ENCODE measurements at places on chromosomes 4 and X. TPM values are rescaled to one million over a fixed set of nuclear protein-coding genes. Genes with fewer than 3 reads are reported as not detected.

- H3K4me3 ChIP-seq, result no peak overlapping the region
- no peak overlapping the region for H3K27ac ChIP-seq
- peaks cover 37% of the 10 kb centered on the region for H3K27me3 ChIP-seq
- DNase-seq, result no peak
- no peaks in the 10 kb centered on the region for H3K36me3 ChIP-seq
Observed at GRCh38 chrX:43964936-43965335, 8.3 kb downstream of the NDP start.

GRCh38 chrX:112967903-112968302, 127.3 kb upstream of the AMOT start:
- no peak overlapping the region for H3K4me3 ChIP-seq
- H3K4me1 ChIP-seq, result no peaks in the 10 kb centered on the region
- no peak overlapping the region for H3K27ac ChIP-seq
- H3K36me3 ChIP-seq, result no peaks in the 10 kb centered on the region
- DNase-seq, result no peak
- H3K27me3 ChIP-seq, result peaks cover 11% of the 10 kb centered on the region

GRCh38 chr4:77734928-77735327, 84.2 kb downstream of the CNOT6L start:
- H3K4me1 ChIP-seq, result no peaks in the 10 kb centered on the region
- no peaks in the 10 kb centered on the region for H3K27me3 ChIP-seq
- peak; percentile 22 for DNase-seq
- H3K4me3 ChIP-seq, result no peak overlapping the region
- peaks cover 4% of the 10 kb centered on the region for H3K36me3 ChIP-seq

DNA sequence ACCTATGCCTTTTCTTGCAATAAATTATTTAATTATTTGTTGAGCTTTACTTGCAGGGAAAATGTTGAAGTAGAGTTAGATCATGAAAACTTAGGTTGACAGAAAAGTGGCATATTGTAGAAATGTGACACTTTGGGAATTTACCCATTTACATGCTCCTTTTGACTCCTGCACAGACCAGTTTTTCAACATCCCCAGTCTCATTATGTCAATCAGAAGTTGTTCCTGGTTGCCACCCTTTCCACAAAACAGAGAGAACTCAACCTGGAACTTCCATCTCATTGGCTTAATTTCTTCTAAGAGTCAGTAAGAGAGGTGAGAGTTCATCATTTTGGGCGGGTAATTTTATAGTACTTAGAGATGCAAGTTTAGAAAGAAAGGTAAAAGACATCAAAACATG, 284.6 kb upstream of the ANKRD50 start:
- no peak overlapping the region for H3K27ac ChIP-seq
- H3K27me3 ChIP-seq, result no peaks in the 10 kb centered on the region
- H3K36me3 ChIP-seq, result no peaks in the 10 kb centered on the region
- DNase-seq, result no peak

DNA sequence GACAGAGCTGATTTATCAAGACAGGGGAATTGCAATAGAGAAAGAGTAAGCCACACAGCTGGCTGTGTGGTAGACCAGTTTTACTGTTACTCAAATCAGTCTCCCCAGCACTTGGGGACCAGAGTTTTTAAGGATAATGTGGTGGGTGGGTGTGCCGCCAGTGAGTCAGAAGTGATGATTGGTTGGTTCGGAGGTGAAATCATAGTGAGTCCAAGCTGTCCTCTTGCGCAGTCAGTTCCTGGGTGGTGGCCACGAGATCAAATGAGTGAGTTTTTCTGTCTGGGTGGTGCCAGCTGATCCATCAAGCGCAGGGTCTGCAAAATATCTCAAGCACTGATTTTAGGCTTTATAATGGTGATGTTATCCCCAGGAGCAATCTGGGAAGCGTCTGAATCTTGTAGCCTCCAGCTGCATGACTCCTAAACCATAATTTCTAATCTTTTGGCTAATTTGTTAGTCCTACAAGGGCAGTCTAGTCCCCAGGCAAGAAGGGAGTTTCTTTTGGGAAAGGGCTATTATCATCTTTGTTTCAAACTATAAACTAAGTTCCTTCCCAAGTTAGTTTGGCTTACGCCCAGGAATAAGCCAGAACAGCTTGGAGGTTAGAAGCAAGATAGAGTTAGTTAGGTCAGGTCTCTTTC, 44.0 kb upstream of the PPP1R2C start:
- H3K4me1 ChIP-seq, result no peaks in the 10 kb centered on the region
- no peaks in the 10 kb centered on the region for H3K27me3 ChIP-seq
- DNase-seq, result peak; percentile 34
- no peak overlapping the region for H3K27ac ChIP-seq

GRCh38 chr4:147362938-147363337, 118.0 kb upstream of the EDNRA start:
- H3K27me3 ChIP-seq, result no peaks in the 10 kb centered on the region
- DNase-seq, result peak; percentile 84
- no peak overlapping the region for H3K4me3 ChIP-seq
- no peaks in the 10 kb centered on the region for H3K4me1 ChIP-seq

DNA sequence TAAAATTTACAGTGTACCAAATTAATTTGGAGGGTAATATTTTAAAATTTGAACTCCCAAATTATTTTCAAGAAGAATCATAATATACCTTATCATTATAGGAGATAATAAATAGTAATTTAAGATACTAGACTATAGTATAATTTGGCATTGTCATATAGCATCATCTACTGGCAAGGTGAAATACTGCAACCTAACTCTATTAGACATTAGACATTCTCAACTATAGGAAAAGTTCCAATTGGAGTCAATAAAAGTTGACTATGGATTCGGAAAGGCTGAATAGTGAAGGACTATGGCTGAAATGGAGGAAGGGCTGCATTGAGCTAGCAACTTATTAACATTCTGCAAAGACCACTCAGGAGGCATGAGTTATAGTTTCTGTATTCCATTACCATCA, 113.0 kb downstream of the PRDM5 start:
- H3K27ac ChIP-seq, result no peak overlapping the region
- no peak overlapping the region for H3K4me3 ChIP-seq
- peaks cover 3% of the 10 kb centered on the region for H3K36me3 ChIP-seq
- H3K4me1 ChIP-seq, result no peaks in the 10 kb centered on the region
- H3K27me3 ChIP-seq, result no peaks in the 10 kb centered on the region

DNA sequence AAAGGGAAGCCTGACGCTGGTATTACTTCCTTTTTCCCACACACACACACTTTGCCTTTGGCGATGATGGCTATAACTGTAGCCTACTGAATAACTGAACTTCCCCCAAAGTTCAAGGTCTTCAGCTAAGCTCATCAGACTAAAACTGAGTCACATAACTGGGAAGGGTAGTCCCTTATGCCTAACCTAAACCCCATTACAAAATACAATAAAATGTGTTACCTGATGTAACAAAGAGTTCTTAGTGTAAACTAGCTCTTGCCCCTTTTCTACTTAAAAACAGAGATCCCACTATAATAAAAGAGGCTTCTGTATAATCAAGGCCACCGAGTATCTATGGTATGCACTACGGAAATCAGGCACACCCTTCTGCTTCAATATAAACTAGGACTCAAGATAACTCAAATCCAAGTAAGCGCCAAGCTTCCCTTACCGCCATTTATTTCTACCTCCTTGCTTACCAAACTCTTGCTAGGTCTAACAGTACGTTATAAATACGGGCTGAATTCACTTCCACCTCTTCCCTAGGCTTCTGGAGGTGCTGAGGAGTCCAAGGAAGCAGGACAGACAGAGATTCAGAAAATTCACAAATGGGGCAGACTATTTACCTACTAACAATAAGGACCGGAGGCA, 2.4 kb downstream of the OTUD4 start:
- H3K36me3 ChIP-seq, result peaks cover 5% of the 10 kb centered on the region
- H3K27ac ChIP-seq, result peak overlapping the region; percentile 97
- no peaks in the 10 kb centered on the region for H3K27me3 ChIP-seq
- H3K4me1 ChIP-seq, result peaks cover 14% of the 10 kb centered on the region
- peak overlapping the region; percentile 87 for H3K4me3 ChIP-seq
- DNase-seq, result peak; percentile 61

GRCh38 chr4:38177035-38177546, 216.9 kb downstream of the PTTG2 start:
- H3K27ac ChIP-seq, result peak overlapping the region; percentile 72
- H3K36me3 ChIP-seq, result no peaks in the 10 kb centered on the region
- DNase-seq, result peak; percentile 76
- H3K27me3 ChIP-seq, result no peaks in the 10 kb centered on the region

- H3K4me1 ChIP-seq, result no peaks in the 10 kb centered on the region
- H3K36me3 ChIP-seq, result no peaks in the 10 kb centered on the region
- H3K4me3 ChIP-seq, result no peak overlapping the region
- H3K27me3 ChIP-seq, result peaks cover 2% of the 10 kb centered on the region
Observed at GRCh38 chrX:149757206-149758067, 16.4 kb upstream of the HSFX1 start.

DNA sequence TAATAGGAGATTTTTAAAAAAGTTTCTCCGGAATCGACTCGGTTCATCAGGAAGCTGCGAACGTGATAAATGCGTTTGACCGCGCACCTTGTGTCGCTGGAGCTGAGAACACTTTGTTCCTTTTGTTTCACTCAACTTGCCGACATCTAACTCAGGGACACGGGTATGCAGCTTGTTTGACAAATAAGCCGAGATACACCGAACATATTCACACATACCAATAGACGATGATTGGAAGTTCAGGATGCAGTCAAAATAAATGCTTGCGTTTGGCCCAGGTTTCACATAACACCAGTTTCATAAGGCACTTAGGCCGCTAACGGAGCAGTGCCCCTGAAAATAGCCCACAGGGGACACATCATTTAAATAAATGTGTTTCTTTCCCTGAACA, 932 bp upstream of the SHISA3 start:
- H3K4me1 ChIP-seq, result peaks cover 32% of the 10 kb centered on the region
- H3K27me3 ChIP-seq, result peaks cover 61% of the 10 kb centered on the region
- DNase-seq, result no peak
- H3K4me3 ChIP-seq, result no peak overlapping the region
- no peaks in the 10 kb centered on the region for H3K36me3 ChIP-seq
- H3K27ac ChIP-seq, result no peak overlapping the region

GRCh38 chr4:80097400-80098177, 24.6 kb upstream of the ANTXR2 start:
- no peaks in the 10 kb centered on the region for H3K36me3 ChIP-seq
- peaks cover 9% of the 10 kb centered on the region for H3K4me1 ChIP-seq
- no peaks in the 10 kb centered on the region for H3K27me3 ChIP-seq
- peak overlapping the region; percentile 67 for H3K27ac ChIP-seq

DNA sequence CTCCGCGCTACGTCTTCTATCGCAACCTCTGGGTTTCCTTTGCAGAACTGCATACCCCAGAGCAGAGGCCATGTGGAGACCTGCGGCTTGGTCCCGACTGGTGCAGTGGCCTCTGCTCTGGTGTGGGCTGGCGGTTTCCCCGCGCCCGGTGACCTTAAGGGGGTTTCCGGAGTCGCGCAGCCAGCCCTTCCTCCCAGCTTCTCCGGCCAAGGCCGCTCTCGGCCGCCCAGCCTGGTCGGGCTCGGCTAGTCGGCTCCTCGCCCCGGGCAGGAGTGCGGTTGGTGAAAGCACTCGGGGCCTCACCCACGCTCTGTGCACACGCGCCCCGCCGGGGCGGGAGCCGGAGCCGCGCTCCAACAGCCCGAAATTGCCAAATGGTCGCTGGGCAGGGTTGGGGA, 84.9 kb downstream of the BCOR start:
- peak overlapping the region; percentile 62 for H3K4me3 ChIP-seq
- peak; percentile 57 for DNase-seq
- H3K27me3 ChIP-seq, result peaks cover 89% of the 10 kb centered on the region
- peaks cover 51% of the 10 kb centered on the region for H3K4me1 ChIP-seq
- peak overlapping the region; percentile 92 for H3K27ac ChIP-seq

- no peak overlapping the region for H3K4me3 ChIP-seq
Observed at GRCh38 chrX:124239324-124239723, 93.1 kb upstream of the TEX13D start.

- no peaks in the 10 kb centered on the region for H3K27me3 ChIP-seq
- H3K4me3 ChIP-seq, result no peak overlapping the region
- no peaks in the 10 kb centered on the region for H3K4me1 ChIP-seq
- peak; percentile 15 for DNase-seq
- H3K36me3 ChIP-seq, result no peaks in the 10 kb centered on the region
Observed at GRCh38 chr4:164501074-164501473, 252.9 kb upstream of the SMIM31 start.

DNA sequence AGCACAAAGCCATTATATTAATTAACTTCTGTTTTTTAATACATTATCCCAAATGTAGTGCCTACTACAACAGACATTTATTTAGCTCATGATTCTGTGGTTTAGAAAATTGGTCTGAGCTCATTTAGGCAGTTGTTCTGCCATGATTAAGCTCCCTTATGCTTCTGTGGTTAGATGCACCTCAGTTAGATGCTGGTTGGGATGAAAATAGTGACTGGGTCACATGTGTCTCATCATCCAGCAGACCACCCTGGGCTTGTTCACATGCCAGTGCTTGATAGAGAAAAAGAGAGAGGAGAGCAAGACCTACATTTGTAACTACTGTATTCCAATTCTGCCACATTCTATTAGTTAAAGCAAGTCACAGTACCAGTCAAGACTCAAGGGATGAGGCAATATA, 376.4 kb upstream of the GNPDA2 start:
- DNase-seq, result no peak
- no peak overlapping the region for H3K27ac ChIP-seq
- H3K36me3 ChIP-seq, result no peaks in the 10 kb centered on the region
- no peak overlapping the region for H3K4me3 ChIP-seq
- peaks cover 3% of the 10 kb centered on the region for H3K4me1 ChIP-seq

DNA sequence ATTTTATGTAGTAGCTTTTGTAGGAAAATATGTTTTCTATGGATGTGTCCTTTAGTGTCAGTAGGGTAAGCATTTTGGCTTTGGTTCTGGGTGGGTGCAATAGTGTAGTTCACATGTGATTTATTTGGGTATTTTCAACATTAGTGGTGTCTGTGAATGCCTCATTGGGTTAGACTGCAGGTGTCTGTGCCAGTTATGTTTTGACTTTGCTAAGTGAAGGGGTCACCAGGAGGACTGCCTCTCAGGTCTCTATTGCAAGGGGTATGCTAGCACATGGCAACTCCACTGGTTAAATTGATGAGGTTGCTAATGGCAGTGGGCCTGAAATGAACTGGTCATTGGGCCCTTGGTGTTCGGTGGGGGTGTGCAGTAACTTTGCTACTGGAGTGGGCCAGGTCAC, 467.1 kb downstream of the NAF1 start:
- H3K4me1 ChIP-seq, result no peaks in the 10 kb centered on the region
- H3K27ac ChIP-seq, result no peak overlapping the region
- H3K27me3 ChIP-seq, result no peaks in the 10 kb centered on the region
- no peaks in the 10 kb centered on the region for H3K36me3 ChIP-seq

- no peak for DNase-seq
- H3K4me3 ChIP-seq, result no peak overlapping the region
- no peak overlapping the region for H3K27ac ChIP-seq
- no peaks in the 10 kb centered on the region for H3K4me1 ChIP-seq
- H3K27me3 ChIP-seq, result peaks cover 16% of the 10 kb centered on the region
Observed at GRCh38 chr4:6207602-6208001, 7.3 kb upstream of the JAKMIP1 start.

The APOO gene
- 15.6 TPM for total RNA-seq

Data from muscle of leg (tissue), 16 donors.